Fibroblast of skin of left biceps (primary cell): ENCODE measurements at places on chromosomes 6 and 20.
A peak's percentile ranks its signal among the peaks of the same experiment; 100 is the strongest.

DNA sequence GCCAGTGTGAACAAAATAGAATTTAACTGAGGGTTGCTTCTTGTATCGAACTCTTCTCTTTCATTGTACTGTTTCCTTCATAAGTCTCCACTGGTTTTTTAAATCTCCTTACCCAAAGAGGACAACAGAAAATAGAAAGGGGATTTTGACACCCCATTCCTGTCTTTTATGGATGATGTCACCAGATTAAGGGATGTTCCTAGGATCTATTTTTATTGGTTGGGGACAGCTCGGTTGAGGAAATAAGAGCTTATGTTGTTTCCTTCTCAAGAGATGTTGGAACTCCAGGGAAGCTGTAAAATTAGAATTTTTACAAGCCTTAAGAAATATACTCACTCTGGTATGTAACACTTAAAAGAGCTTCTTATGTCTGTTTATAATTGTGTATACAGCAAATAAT lies 171.5 kb downstream of the PHF3 start:
- no peak for DNase-seq

DNA sequence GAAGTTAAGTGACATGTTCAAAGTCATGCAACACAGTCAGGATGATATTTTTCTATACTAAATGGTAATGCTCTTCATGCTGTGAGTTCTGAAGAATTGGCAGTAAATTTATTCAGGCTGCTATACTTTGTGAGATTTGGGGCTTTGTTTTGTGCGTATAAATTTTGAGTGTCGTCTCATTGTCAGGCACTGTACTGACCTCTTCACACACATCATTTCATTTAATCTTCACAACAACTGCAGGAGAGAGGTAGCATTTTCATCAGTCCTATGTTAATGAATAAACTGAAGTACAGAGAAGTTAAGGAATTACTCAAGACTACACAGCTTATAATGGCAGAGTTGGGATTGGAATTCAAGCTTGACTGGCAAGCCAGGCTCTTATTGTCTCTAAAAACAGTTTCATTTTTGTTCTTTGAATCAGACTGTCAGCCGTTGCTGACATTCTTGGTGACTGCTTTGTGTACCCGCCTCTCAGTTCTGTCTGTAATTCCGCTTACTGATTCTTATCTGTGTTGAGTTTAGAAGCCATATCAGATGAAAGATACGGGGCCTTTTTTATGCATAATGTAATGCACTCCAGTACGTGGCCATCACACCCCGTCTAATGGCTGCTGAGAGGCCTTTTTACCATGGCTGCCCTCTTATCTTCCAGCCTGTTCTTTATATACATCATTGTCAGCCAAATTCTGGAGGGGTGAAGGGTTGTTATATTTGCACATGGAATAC lies 274.9 kb downstream of the UTRN start:
- no peak for DNase-seq

- DNase-seq: no peak
Observed at GRCh38 chr6:120274547-120274946, 925.0 kb upstream of the MAN1A1 start.

DNA sequence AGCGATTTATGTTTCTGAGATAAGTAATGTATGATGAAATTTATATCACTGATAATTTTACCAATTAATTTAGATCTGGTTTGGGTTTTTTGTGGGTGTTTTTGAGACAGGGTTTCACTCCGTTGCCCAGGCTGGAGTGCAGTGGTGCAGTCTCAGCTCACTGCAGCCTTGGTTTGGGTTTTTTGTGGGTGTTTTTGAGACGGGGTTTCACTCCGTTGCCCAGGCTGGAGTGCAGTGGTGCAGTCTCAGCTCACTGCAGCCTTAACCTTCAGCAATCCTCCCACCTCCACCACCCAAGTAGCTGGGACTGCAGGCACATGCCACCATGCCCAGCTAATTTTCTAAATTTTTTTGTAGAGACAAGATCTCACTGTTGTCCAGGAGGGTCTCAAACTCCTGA lies 13.0 kb downstream of the MRS2 start:
- DNase-seq: no peak

DNA sequence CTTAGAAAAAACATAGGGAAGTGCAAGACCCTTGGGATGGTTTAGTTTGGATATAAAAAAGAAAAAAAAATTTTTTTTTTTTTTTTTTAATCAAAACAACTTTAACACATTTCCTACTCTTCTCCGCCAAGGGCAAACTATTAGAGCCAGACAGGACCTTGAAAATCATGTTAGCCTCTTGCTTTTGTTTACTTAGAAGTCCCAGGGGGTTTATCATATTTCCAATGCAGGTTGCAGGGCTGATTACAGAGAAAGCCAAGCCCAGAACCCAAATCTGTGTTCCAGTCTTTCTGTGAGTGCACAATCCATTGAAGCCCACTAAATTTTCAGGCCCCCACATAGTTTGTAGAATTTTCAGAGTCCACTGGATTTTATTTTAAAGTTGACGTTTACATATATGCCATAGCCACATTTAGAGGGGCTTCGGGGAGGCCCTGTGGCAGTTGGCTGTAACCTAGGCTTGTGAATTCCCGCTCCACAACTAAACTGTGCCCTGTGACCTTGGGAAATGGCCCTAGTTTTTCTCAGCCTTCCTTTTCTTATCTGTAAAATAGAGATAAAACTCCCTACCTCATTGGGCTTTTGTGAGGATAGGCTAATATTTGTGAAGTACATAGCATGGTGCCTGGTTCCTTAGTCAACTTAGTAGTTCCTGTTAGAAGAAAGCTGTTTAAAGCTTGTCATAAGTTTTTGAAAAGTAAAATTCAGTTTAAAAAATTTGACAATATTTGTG lies 55.7 kb downstream of the NCOA7 start:
- DNase-seq: no peak

GRCh38 chr20:25685276-25686080 lies 11.2 kb downstream of the ZNF337 start:
- no peak for DNase-seq

DNA sequence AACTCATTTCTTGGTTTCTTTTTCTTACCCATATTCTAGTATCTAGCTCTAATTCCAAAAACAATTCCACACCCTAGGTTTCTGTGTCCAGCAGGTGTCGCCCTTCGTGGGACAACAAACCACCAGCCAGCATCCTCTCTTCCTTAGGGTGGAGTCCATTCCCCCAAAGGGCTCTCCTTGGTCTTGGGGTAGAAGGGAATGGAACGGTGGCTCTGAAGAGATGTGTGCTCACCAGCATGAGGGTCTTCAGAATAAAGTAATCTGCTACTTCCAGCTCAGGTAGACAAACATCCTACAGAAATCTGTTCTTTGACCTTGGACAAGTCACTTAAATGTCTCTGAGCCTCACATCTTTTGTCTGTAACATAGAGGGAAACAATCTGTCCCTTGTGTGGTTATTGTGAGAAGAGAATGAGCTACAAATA lies 7.2 kb downstream of the HLA-DMB start:
- DNase-seq: peak; percentile 21
